ENCODE measurements at places on chromosomes 1 and 21. TPM values are rescaled to one million over a fixed set of nuclear protein-coding genes. Genes with fewer than 3 reads are reported as not detected.

C1QC gene
- total RNA-seq = 40.5 TPM

IFNLR1 gene
- 3.6 TPM for total RNA-seq

C1QTNF12 gene
- 5.3 TPM for total RNA-seq

GNAT2 gene
- not detected for total RNA-seq

SELE gene
- total RNA-seq = 10.3 TPM

C1orf185 gene
- total RNA-seq = not detected

TMEM69 gene
- total RNA-seq = 22.2 TPM

S100A8 gene
- total RNA-seq = 89.2 TPM

CREB3L4 gene
- 15.7 TPM for total RNA-seq

PLEKHA6 gene
- total RNA-seq = 43.4 TPM

APH1A gene
- 83.3 TPM for total RNA-seq

BACE2 gene
- total RNA-seq = 36.2 TPM

CFHR3 gene
- total RNA-seq = 0.23 TPM

HIVEP3 gene
- total RNA-seq = 6.1 TPM

MAN1C1 gene
- 17.2 TPM for total RNA-seq

TFAP2E gene
- 0.82 TPM for total RNA-seq

UMODL1 gene
- not detected for total RNA-seq

OTUD3 gene
- total RNA-seq = 9.5 TPM

ITLN1 gene
- total RNA-seq = 3.2 TPM

PHF13 gene
- 23.0 TPM for total RNA-seq

CCDC27 gene
- total RNA-seq = not detected

ATP1A2 gene
- total RNA-seq = 36.4 TPM

HEYL gene
- total RNA-seq = 12.1 TPM

PKP1 gene
- 0.64 TPM for total RNA-seq

NBPF6 gene
- not detected for total RNA-seq

LRRC3 gene
- total RNA-seq = 4.0 TPM

NPR1 gene
- 61.4 TPM for total RNA-seq

TOMM40L gene
- 13.1 TPM for total RNA-seq

DCDC2B gene
- total RNA-seq = not detected

CFHR5 gene
- not detected for total RNA-seq

KAZN gene
- total RNA-seq = 23.9 TPM

RNU1-2 gene
- total RNA-seq = 7,909 TPM

LCE3D gene
- total RNA-seq = not detected

KLF17 gene
- not detected for total RNA-seq

SHE gene
- total RNA-seq = 14.1 TPM

TDRD10 gene
- total RNA-seq = 1.8 TPM

MROH7 gene
- total RNA-seq = 7.9 TPM

SLC5A3 gene
- 58.7 TPM for total RNA-seq

AMY2A gene
- total RNA-seq = not detected

FMO5 gene
- 5.1 TPM for total RNA-seq

DISP1 gene
- 13.1 TPM for total RNA-seq

ACTA1 gene
- total RNA-seq = 980 TPM

PLPPR4 gene
- 2.2 TPM for total RNA-seq

AUNIP gene
- 1.2 TPM for total RNA-seq

SPEN gene
- total RNA-seq = 59.6 TPM

ZNF670 gene
- 5.1 TPM for total RNA-seq

POU3F1 gene
- total RNA-seq = 0.88 TPM

TENT5C gene
- 35.0 TPM for total RNA-seq

RPE65 gene
- not detected for total RNA-seq

BARHL2 gene
- total RNA-seq = not detected

ZNF593OS gene
- not detected for total RNA-seq
